ENCODE measurements at places on chromosomes 11 and 22. TPM values are rescaled to one million over a fixed set of nuclear protein-coding genes. Genes with fewer than 3 reads are reported as not detected.

GRCh38 chr11:1827095-1827813 is 7.5 kb upstream of the SYT8 start:
- DNase-seq = peak; percentile 15

GRCh38 chr11:44159848-44160721 is 64.6 kb downstream of the EXT2 start:
- no peak for DNase-seq

DNA sequence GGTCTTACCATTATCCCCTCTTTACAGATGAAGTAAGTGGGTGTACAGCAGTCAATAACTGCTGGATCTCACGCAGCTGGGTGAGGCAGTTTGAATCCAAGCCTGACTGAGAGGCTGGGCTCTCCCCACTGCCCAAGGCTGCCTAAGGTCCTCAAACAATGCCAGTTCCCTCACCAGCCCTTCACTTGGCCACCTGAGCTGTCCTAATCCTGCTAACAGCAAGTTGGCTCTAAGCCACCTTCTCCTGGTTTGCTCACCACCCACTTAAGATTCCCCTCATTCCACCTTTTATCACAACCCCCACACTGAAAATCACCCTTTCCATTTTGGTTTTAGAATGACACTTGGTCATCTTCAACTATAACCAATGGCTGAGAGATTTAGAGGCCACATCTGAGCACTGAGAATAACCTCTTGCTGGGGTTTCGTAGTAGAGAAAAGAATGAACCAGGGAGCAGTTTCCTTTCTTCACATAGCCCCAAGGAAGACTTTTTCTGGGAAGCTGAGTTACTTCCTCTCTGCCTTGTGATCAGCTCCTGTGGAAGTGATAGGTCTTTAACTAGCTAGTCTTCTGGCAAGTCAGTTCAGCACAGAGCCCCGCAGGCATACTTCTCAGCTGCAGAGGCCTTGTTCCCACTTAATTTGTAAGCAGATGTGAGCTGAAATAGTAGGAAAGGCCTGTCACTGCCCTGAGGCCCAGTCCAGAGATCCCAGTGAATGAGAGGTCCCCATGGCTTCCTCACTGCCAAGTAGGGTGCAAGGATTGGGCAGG is 57.8 kb upstream of the TTC12 start:
- no peak for DNase-seq

- no peak for DNase-seq
Measured at GRCh38 chr11:130070846-130071200, 1.1 kb downstream of the APLP2 start.

GRCh38 chr11:23423104-23423503 is 562.8 kb upstream of the CCDC179 start:
- no peak for DNase-seq

GRCh38 chr11:123611698-123612097 is 42.7 kb downstream of the SCN3B start:
- no peak for DNase-seq

GRCh38 chr11:57427727-57428082 is 784 bp upstream of the SLC43A3 start:
- no peak for DNase-seq

- DNase-seq = no peak
Measured at GRCh38 chr11:126257764-126258163, 10.9 kb downstream of the SRPRA start.

DNA sequence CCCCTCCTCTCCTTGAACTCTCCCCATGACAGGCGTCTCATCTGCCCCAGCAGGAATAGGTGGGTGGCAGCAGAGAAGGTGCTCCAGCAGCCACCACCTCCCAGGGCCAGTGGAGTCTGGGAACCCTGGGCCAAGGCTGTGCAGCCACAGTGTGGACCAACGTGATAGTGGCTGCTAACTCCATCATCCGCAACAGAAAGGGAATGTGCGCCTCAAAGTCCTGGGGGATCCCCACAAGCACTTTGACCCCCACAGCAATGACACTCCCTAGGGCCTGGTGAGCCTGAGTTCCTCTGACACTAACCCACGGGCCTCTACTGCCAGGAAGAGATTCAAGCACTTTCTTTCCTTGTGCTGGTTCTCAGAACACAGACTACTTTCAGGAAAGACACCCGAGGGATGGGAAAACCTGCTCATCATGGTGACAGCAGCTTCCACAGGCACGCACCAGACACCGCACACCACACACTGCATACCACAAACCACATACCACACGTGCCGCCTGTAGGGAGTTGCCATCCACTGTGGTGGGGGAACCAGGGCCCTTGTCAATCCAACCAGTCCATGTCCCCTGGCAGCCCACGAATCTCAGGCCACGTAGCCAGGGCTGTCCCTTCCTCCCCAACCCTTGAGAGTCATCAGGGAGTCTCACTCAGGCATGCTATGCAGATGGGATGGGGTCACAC is 3.4 kb upstream of the SLC25A1 start:
- DNase-seq = no peak

DNA sequence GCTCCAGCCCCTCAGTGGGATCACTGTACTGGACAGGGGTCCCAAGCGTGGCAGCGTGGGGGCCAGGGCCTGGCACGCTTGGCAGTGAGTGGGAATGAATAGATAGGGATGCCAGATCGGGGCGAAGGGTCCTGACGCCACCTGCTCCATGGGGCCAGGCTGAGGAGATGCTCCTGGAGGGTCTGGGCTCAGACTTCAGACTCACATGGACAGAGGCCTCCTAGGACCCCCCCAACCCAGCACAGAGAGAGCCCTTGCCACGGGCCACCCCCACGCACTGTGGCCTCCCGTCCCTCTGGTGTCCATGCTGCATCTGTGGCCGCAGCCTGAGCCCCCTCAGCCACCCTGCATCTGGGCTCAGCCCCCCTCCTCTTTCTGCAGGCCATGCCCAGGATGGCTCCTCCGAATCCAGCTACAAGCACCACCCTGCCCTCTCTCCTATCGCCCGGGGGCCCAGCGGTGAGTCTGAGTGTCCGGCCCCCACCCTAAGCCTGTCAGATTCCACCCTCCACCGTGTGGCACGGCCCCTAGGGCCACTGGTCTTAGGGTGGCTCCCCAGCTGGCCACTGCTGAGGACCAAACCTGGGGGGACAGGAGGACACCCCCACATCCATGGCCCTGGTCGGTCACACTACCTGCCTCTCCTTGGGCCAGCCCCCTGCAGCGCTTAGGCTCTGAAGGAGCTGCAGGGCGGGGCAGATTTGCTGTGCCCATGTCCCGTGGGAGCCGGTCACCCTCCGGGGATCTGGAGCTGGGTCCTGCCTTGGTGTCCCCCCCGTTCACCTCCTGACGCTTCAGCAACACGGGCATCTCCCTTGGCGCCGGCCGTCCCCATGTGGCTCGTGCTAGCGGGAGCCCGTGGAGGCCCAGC is 2.7 kb downstream of the MUC5AC start:
- DNase-seq = no peak

- DNase-seq = peak; percentile 9
Measured at GRCh38 chr11:81787584-81788049, 946.0 kb downstream of the FAM181B start.

DNA sequence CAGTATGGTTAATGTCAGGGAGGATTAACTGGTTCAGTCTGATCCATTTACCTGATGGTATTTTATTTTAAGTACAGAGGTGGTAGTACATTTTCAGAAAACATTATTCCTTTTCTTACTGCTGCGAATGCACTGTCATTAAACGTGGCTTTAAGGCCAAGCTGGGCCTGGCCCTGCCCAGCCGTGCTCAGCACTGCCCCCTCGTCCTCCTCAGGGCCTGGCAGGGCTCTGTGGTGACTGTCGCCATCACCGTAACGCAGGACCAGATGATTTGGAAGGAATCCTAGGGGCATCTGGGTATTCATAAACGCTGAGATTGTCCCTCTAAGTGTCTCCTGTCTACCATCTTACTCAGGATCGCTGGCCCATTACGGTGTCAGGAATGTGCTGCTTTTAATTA is 302.0 kb downstream of the TBC1D22A start:
- DNase-seq = no peak

DNA sequence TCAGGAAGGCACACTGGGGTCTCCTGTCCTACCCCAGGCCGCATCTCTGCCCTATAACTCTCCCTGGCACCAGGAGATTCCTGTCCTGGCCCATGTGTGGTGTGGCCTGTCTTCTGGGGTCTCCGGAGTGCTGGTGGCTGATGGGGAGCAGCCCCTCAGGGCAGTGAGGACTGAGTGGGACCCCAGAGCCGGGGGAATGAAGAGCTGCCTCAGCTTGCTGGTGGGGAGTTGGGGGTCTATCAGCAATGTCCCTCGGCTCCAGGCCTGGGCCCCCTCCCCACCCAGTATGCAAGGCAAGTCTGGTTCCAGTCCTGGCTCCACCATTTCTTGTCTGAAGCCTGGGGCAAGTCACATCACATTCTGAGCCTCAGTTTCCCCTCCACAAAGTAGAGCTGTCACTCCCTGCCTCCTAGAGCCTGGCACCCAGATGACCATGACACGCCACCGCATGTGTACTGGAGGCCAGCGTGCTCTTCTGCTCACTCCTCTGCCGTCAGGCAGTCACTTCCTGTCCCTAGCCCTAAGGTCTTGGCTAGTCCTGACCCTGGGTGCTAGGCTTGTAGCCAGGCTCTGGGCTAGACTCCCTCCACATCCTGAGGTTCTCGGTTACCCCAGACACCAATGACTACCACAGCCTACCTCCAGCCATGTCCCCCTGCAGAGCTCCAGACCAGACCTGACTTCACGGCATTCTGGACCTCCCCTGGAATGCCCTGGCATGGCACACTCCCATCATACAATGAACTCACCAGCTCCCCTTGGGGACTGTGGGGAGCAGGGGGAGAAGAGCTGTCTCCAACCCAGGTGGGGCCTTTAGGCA is 12.8 kb downstream of the ARAP1 start:
- no peak for DNase-seq

- DNase-seq = no peak
Measured at GRCh38 chr11:14386895-14387480, 28.0 kb upstream of the RRAS2 start.

DNA sequence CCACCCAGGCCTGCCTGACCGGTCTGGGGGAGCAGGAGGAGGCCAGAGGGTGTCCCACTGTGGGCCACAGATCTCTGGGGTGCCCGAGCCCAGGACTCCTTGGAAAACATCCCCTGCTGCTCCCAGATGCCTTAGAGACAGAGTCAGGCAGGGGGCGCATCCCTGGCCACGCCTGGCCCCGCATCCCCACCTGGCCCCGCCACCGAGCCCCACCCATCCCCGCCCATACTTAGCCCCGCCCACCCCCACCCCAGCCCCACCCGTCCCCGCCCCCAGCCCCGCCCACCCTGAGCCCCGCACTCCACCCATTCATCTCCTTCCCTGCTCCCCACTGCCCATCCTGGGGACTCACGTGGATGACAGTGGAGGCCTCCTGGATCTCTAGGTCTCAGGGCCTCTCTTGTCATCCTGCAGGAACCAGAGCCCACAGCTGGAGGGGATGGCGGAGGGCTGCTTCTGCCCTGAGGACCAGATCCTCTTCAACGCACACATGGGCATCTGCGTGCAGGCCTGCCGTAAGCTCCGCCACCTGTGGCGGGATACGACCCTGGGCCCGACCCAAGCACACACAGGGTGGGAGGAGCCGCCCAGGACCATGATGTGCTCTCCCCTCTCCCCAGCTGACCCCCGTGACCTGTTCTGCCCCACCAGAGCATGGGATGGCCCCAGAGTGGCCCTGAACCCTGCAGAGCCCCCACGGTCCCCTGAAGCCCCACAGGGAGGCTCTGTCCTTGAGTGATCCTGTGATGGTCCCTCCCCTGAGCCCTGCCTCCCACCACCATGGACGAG is 33.6 kb downstream of the MUC5B start:
- no peak for DNase-seq

GRCh38 chr11:396511-396947 is 2.5 kb downstream of the PKP3 start:
- no peak for DNase-seq

GRCh38 chr11:134125507-134125906 is 56.6 kb downstream of the JAM3 start:
- DNase-seq = no peak

DNA sequence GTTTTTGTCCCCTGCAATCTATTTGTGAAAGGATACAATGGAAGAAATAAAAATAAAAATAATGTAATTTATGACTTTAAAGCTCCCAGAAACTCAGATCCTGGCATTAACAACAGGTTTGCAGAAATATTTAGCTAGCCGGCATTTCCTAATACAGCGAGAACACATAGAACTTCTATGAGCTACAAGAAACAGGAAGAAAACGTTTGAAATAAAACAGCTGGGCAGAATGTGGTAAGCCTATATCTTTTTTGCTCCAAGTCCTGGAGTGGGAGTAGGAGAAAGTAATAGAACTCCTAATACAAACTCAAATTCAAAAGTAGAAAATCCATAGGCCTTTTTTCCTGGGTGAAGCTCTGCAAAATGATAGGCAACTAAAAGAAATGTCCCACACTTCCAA is 29.6 kb upstream of the FIBIN start:
- DNase-seq = no peak

DNA sequence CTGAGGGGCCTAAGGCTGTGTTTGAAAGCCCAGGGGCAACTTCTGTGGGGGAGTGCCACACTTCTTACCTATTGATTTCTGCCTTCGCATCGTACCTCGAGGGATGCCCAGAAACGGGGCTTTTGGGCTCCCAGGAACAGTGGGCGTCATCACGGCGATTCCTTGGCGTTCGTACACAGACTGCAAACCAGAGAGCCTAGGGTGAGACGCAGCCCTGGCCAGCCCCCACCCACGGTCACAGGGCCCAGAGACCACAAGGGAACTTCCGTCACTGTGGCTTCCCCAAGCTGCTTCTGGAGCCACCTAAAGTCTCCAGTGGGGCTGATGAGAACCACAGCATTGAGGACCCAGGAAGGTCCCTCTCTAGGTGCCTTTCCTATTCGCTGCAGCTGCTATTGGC is 91.9 kb downstream of the CTTN start:
- no peak for DNase-seq

GRCh38 chr11:130524132-130524790 is 75.8 kb downstream of the ADAMTS15 start:
- DNase-seq = no peak

ASPHD2 gene
- total RNA-seq = 7.3 TPM

ISX gene
- not detected for total RNA-seq

CATSPER1 gene
- 4.7 TPM for total RNA-seq

CDK2AP2 gene
- 165 TPM for total RNA-seq

SAA4 gene
- 0.22 TPM for total RNA-seq

CD3G gene
- not detected for total RNA-seq

OR4C16 gene
- not detected for total RNA-seq

CARD18 gene
- not detected for total RNA-seq
